ENCODE measurements at places on chromosomes 6 and 20.

DNA sequence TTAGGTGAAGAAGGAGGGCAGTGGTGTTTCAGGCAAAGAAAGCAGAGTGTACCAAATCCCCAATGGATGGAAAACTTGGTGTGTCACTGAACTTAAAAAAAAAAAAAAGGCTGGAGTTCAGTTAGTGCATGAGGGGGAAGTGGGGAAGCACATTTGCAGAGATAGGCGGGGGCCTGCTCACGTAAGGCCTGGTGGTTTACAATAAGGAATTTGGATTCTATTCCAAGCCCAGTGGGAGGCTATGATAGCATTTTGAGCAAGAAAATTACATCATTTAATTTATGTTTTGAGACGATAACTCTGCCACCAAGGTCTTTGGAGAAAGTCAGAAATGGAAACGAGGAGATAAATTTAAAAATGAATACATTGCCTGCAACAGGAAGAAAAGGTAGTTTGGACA lies 225.5 kb downstream of the EYA4 start:
- DNase-seq = no peak

DNA sequence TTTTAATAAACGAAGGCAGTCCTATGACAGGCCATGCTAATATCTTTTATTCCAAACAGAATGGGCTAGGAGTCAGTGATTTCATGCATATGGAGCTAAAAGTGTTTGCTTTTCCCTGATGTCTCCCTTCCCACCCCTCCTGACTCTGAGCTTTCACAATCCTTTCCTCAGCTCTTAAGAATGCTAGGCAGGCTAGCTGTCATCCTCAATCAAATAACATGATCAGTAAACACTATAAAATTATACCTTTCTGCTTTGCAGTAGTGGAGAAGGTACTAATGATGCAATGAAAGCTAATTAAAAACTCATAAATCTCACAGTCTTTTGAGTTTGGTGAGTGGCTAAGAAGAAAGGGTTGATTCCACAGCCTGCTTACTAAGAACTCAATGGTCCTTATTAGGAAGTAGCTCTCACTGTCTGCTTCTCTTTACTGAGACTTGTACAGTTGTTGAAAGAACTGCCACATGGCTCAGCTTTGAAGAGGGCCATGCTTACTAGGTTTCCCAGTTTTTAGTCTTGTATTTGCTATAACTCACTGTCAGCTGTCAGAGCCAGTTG lies 250.9 kb upstream of the JAG1 start:
- peak; percentile 84 for DNase-seq

DNA sequence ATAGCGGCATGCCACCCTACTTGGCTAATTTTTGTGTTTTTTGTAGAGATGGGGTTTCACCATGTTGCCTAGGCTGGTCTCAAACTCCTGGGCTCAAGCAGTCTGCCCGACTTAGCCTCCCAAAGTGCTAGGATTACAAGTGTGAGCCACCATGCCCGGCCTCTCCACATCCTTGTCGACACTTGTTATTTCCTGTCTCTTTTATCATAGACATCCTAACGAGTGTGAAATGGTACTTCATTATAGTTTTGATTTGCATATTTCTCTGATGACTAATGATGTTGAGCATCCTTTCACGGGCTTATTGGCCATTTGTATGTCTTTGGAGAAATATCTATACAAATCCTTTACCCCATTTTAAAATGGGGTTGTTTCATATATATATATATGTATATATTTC lies 39.0 kb upstream of the ASXL1 start:
- no peak for DNase-seq

- no peak for DNase-seq
Measured at GRCh38 chr6:160730911-160731310, 28.9 kb downstream of the PLG start.

DNA sequence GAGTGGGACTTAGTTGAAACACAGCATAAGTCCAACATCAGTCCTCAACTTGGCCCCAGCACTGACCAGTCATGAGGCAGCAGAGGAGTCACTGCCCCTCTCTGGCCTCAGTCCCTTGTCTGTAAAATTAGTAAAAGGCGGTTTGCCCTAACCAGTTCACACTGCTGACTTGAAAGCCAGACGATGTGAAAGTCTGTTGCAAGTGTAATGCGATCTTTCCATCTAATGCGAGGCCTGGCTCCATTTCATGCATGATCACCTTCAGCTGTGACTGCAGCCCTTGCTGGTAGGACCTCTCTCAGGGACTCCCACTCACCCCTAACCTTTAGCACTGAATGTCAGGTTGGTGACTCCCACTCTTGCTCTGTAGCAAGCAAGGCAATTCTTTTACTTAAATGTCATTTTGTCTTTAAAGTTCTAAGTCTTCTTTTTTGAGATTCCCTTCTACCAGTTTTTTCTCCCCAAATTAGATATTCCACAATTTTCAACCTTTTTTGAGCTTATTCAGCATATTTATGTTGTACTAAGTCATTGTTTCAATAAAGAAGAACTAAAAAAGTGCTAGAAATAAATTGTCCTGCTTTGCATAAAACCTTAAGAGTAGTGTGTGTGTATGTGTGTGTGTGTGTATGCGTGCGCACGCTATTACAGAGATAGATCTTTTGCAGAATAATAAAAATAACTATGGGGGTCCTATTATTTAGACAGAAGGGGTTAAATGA lies 245.5 kb downstream of the PACRG start:
- no peak for DNase-seq

DNA sequence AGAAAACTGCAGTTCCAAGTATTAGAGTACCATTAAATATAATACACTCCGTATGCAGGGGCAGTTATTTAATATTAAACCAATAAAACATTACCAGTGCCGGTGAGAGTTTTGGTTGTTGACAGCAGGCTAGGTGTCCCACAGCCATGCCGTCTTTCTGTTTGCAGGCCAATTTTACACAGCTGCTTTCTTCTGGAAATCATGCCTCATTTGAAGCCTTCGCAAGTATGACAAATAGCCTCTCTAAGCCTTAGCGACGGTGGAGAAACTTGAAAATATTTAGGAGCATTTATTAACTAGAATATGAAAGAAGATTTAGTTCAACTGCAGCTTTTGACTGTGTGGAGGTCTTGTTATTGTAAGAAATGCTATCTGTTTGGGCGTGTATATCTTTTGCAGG lies 226.0 kb downstream of the BMP2 start:
- DNase-seq = no peak

DNA sequence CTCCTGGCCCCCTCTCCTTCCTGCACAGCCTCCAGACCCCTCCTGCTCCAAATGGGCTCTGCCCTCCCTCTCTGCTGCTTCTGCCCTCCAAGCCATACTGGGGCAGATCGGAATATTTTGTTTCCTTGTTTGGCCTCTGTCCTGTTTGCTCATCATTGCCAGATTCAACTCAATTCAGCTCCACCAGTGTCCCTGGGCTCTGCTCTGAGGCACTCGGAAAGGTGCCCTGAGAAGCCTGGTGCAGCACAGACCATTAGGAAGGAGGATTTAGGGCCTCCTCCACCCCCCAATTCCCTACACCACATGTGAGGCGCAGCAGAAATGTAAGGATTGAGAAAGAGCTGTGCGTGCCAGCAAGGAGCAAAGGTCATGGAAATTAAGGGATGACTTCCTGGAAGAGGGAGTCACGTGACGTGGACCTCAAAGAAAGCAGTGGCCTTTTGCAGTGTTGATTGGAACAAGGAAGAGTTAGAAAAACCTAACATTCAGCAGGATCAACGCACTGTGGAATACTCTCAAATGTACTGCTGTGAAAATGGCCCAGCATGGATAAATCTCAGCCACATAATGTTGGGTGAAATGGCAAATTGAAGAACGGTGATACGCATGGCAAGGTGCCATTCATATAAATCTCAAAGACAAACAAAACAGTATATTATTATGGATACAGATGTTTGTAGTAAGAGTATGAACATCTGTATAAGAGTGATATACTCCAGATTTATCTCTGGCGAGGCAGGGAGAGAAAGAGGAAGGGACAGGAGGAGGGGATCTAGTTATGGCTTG lies 229.5 kb upstream of the RNF24 start:
- DNase-seq = no peak

DNA sequence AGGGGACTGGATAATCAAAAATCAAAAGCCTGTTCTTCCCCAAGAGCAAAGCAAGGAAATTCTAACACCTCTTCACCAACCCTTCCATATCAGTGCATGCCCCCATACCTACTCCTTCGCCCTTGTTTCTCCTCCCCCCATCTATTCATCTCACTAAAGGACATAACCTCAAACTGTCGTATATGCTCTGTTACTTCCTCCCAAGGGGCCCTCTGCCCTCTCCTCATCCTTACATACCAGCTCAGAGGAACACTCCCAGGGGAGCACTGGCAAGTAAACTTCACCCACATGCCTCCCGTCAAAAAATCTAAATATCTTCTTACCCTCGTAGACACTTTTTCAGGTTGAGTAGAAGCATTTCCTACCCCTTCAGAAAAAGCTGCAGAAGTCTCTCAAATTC lies 9.4 kb upstream of the ADTRP start:
- no peak for DNase-seq

GRCh38 chr6:54366667-54367327 lies 58.6 kb downstream of the TINAG start:
- DNase-seq = peak; percentile 4

DNA sequence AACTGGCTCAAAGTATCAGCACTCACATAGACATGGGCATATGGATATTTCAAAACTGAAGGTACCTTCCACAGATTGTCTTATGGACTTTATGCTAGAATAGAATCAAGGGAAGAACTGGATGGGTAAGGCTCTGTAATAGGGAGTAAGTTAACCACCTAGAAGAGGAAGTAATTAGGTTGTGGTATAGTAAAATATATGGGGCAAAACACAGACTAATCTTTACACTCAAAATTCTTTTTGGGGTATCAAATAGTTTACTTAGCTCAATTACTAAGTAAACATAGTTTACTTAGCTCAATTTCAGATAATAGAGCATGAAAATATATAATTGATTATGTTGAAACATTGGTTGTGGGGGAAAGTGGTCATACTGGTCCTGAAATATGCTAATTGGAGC lies 94.2 kb upstream of the ATXN1 start:
- no peak for DNase-seq

DNA sequence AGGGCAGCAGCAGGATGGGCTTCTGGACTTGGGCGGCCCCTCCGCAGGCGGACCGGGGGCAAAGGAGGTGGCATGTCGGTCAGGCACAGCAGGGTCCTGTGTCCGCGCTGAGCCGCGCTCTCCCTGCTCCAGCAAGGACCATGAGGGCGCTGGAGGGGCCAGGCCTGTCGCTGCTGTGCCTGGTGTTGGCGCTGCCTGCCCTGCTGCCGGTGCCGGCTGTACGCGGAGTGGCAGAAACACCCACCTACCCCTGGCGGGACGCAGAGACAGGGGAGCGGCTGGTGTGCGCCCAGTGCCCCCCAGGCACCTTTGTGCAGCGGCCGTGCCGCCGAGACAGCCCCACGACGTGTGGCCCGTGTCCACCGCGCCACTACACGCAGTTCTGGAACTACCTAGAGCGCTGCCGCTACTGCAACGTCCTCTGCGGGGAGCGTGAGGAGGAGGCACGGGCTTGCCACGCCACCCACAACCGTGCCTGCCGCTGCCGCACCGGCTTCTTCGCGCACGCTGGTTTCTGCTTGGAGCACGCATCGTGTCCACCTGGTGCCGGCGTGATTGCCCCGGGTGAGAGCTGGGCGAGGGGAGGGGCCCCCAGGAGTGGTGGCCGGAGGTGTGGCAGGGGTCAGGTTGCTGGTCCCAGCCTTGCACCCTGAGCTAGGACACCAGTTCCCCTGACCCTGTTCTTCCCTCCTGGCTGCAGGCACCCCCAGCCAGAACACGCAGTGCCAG lies at the start of gene TNFRSF6B:
Gene TNFRSF6B (plus strand): TSS at position 25 of the 729 bp plus-strand sequence. CDS start 116 bp downstream, at position 141.
- no peak for DNase-seq

DNA sequence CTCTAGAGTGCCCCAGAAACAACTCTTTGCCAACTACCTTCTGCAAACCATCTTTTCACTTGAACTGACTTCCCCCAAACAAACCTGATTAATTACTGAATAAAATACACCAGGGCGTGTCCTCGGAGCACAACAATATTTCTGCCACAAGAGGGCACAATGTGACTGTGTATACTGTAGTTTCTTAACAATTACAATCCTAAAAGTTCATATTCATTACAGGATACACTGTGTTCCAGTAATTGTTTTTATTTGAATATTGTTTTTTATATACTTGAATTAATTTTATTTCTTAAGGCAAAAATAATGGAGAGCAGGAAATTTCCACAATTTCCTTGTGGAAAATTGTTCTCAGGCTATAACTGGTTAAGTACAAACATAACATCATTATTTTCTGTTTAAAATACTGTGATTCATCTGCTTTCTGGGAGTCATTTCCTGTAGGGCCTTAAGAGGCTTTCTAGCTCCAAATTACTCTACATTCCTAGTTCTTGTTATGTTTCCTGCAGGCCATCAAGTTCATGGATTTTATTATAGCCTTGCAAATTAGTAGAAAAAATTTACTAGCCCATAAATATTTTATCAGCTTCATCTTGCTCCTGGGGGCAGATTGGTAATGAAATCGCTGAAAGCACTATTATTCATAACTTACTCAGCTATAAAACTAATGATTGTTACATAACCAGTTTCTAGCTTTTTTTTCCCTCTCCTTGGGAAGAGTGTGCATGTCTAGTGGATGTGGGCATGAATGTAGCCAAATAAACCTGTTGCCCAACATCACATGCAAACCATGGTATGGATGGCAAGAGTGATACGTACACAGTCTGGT lies 51.9 kb upstream of the SLC22A16 start:
- peak; percentile 96 for DNase-seq

- DNase-seq = no peak
Measured at GRCh38 chr20:57212534-57213276, 53.7 kb downstream of the BMP7 start.

GRCh38 chr6:20669571-20670314 lies 135.5 kb downstream of the CDKAL1 start:
- no peak for DNase-seq

DNA sequence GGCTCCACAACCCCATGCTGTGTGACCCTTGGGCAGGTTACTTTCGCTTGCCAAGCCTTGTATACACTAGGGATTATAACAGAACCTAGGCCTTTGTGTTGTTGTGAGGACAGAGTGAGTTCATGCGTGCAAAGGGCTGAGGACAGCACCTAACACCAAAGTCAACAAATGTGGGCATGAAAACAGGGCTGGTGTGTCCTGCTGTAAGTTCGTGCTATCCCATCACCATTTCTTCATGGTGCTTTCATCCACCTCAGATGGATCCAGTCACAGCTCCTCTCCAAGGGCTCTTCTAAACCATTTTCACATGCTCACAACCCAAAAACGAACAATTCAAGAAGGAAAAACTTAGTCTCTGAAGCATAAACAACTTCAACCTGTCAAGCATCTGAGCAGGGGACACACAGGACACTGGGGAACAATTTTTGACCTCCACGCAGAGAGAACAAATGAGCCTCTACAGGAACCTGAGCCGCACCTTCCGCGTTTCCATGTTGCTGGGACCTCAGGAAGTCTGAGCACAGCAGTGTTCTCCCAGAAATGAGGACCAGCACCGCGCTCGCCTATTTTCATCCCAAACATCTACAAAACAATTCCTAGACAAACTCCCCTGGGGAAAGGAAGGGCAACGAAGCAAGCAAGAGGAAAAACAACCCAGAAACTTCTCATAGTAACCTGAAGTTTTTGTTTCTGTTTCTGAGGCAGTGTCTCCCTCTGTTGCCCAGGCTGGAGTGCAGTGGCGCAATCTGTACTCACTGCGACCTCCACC lies 3.1 kb downstream of the LRP11 start:
- DNase-seq = no peak

- DNase-seq = no peak
Measured at GRCh38 chr6:113907102-113907815, 50.1 kb downstream of the MARCKS start.
